ENCODE measurements at places on chromosomes 5 and 9. TPM values are rescaled to one million over a fixed set of nuclear protein-coding genes. Genes with fewer than 3 reads are reported as not detected.

DNA sequence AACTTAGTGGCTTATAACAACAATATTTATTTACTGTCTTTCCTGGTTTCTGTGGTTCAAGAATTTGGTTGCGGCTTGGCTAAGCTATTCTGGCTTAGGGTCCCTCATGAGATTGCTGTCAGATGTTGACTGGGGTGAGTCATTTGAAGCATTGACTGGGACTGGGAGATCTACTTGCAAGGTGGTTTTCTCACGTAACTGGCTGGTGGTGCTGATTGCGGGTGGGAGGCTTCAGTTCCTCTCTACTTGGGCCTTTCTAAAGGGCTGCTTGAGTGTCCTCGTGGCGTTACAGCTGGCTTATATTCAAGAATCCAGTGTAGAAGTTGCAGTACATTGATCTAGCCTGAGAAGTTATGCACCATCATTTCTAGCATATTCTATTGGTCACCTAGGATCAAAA, 218.5 kb upstream of the ELAVL2 start:
- DNase-seq: no peak

DNA sequence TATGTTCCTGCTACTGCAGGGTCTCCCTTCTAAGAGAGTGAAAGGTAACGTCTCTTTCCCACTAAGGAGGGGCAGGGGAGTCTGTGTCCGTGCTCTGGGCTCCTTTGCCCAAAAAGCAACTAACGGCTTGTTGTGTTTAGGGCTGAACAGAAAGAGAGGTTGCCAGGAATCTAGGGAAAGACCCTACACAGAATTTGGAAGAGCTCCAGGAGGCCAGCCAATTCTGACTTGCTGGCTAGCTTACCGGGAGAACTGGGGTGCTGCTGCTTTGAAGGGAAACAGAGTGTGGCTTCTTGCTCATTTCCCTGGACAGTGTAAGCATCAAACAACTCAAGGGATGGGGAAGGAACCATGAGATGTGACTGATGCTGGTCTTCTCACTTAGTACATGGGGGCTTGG, 176.1 kb downstream of the GADD45G start:
- peak; percentile 4 for DNase-seq

DNA sequence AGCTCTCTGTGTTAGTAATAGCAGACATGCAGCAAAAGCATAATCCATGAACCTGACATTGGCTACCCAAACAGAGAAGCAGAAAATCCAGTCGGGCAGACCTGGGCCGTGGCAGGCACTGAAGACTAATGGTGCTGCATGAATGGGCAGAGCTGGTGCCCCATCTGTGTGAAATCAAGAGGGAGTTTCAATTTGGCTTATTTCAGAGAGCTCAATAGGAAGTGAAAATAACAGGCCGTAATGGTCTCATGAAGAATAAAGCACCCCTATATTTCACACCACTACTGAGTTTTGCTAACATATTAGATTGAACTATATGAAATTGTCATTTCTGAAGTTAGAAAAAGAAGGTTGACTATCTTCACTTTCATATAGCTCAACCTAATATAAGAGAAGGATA, 149.7 kb downstream of the ENC1 start:
- no peak for DNase-seq

- DNase-seq: no peak
Observed at GRCh38 chr5:14935341-14935740, 63.8 kb upstream of the ANKH start.

- no peak for DNase-seq
Observed at GRCh38 chr9:87548159-87548558, 50.5 kb downstream of the DAPK1 start.

- no peak for DNase-seq
Observed at GRCh38 chr5:67954351-67954750, 261.2 kb upstream of the PIK3R1 start.

DNA sequence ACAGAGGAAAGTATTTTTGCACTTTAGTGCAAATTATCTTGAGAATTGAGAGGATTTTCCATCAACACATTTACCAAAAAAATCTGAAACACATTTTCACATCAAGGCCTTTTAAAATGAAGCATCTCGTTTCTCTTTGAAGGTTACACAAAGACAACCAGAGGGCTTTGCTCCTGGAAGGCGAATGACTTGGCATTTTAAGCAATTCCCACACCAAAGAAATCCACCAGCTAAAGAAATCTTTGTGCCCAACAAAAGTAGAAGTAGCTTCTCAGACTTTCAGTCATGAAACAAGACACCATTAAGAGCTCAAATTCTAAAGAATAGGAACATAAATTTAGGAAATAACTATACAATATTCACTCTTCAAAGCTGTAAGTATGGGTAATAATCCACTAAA, 59.9 kb downstream of the HABP4 start:
- DNase-seq: no peak

DNA sequence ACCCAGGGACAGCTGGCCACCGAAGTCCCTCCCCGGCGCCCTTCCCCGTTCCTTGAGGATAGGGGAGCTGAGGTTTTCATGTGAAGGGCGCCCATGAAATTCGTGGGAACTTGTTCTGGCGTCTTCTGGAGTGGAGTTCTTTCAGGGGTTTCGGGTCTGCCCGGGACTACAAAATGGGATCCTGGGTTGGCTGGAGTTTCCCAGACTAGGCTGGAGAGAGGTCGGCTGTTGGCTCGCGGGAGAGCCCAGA, 3.6 kb upstream of the RGMB start:
- no peak for DNase-seq

- no peak for DNase-seq
Observed at GRCh38 chr5:85268194-85268593, 883.5 kb upstream of the EDIL3 start.

GRCh38 chr5:159601216-159601615, 270.9 kb upstream of the IL12B start:
- no peak for DNase-seq

- no peak for DNase-seq
Observed at GRCh38 chr9:69937360-69937759, 106.3 kb upstream of the MAMDC2 start.

DNA sequence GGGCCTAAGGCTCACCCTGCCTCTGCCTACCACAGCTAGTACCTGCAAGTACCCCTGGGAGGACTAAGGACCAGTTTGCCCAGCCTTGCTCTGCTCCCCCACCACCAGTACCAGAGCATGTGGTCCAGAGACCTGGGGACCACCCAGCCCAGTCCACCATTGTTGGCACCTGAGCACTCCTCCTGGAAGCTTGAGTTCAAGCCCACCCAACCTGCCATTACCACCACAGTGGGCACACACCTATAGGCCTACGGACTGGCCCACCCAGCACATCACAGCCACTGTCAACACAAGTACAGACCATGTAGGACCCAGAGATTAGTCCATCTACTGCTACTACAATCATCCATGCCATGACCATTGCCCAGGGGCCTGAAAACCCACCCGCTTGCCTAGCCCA, 30.8 kb upstream of the SH3TC2 start:
- no peak for DNase-seq

GRCh38 chr9:93976973-93977372, 21.8 kb upstream of the BARX1 start:
- no peak for DNase-seq

DNA sequence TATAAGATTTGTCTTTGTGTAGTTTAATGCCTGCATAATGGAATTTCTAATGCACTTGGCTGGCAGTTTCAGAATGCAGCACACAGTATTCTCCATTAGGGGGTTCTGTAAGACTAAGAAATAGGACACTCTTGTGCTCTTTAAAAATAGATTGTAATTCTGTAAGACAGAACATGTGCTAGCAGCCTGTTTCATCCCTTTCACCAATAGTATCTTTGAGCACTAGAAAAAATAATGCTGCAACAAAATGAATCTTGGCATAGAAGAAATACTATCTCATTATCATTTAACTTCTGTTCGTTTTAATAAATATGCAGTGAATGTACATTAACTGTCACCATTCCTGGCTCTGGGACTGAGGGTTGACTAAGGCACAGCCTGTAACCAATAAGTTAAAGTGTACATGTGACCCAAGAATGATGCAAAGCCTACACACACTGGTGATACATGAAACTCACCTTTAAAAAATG, 23.8 kb upstream of the ZNF622 start:
- DNase-seq: no peak

DNA sequence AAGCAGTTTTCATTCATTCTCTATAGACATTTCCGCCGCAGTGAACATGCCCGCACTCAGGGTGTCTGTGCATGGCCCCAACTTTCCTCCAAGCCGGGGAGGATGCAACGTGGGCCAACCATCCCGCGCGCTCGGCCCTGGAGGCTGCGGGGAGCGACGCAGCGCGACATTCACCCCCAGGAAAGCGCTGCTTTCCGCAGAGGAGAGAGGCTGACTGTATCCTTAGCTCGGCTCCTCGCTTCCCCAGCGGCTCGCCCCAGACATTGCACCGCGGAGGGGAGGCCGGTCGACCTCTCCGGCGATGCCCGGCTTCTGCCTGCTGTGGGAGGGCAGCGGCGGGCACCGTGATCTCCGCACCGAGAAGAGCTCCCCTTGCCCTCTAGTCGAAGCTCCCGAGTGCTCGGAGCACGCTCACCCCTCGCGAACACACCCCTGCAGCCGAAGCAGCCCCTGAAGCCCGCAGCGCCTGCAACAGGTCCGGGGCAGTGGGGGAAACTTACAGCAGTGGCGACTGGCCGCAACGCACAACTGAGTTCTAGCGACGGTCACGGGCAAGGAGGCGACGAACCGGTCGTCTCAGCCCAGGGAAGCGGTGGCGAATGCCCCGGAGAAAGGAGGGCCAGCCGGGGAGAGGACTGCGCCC, 600 bp downstream of the ENC1 start:
- peak; percentile 75 for DNase-seq

GRCh38 chr5:108878756-108879155, 131.1 kb downstream of the FER start:
- DNase-seq: no peak

The LNPEP gene
- polyA plus RNA-seq: 12.4 TPM

DNA sequence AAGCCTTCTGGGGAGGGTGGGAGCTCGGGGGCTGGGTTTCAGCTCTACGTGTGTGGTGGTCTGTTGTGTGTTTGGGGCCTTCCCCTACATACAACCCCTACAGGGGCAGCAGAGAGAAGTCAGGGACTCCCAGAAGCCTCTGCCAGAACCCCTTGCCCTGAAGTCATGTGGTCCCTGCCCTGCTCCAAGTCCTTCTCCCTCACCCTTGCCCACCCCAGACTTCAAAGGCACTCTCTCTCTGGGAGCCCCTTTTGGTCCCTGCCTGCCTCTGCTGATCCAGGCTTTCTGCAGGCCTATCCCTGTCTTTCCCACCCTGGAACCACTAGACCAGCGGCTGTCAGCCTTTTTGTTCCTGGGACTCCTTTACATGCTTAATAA, 61.1 kb upstream of the PSD2 start:
- DNase-seq: no peak

GRCh38 chr5:123365156-123365555, 58.0 kb downstream of the CEP120 start:
- DNase-seq: no peak

GRCh38 chr9:13862654-13863053, 451.3 kb downstream of the NFIB start:
- DNase-seq: no peak

DNA sequence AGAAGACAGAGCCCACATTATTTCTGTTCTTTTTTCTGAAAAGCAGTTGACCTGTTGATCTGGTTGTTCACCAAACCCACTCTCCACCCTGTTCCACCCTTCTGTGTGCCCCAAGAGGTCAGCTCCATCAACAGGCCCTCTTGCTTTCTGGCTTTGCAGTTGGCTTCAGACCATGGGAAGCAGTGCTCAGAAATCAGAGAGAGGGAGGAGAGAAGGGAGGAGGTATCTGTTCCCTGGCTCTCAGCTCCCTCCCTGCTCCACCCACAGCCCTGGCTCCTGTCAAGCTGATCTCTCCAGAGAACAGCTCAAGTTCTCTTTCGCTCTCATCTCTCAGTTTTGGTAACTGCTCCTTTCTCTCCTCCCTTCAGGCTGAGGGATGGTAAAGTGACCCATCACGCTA, 144.2 kb upstream of the RAI14 start:
- DNase-seq: no peak

DNA sequence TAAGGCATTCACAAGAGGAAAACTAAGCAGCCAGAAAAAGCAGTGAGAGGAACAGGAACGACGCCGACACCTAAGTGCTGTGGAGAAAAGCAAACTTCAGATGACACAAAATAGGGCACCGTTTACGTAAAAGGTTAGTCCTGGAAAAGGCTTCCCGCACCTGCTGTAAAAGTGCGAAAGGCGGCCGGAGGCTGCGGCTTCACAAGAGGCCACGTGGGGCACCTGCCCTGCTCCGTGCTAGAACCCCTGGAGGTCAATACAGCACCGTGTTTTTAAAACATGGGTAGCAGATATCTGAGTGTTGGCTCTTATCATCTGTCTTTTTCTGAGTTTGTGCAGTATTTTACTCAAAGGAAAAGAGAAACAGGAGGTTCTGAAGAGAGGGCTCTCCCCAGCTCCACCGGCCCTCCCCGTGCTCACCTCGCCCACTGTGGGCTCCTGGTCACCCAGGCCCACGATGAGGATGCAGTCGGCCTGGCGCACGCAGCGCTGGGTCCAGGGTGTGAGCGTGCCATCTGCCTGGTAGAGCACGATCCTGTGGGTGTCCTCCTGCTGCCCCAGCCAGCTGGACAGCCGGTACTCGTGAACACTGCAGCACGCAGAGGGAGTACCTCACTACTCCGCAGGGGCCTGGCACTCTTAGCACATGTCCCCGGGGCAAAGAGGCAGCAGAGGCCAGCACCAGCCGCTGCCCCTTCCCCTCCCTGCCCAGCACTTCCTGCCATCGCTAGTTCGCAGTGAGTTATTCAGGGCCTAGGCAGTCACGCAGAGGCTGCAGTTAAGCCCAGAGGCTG, 21.0 kb upstream of the NSMF start:
- DNase-seq: no peak

The CD72 gene
- polyA plus RNA-seq: 0.68 TPM

- DNase-seq: no peak
Observed at GRCh38 chr5:179231309-179231708, 114.0 kb downstream of the ADAMTS2 start.

DNA sequence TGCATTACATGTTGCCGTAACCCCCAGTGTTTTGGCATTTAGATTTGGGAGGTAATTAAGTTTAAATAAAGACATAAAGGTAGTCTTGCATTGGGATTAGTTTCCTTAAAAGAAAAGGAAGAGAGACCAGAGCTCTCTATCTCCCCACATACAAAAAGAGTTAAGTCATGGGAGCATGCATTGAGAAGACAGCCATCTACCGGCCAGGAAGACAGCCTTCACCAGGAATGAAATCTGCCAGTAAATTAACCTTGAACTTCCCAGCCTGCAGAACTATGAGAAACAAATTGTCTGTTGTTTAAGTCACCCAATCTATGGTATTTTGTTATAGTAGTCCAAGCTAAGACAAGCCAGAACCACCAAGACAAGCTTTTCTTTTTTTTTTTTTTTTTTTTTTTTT, 567.0 kb upstream of the CDH18 start:
- DNase-seq: no peak

The STPG3 gene
- 0.08 TPM for polyA plus RNA-seq

The RAB24 gene
- 29.4 TPM for polyA plus RNA-seq

GRCh38 chr9:12771891-12772290, 2.9 kb upstream of the LURAP1L start:
- no peak for DNase-seq

The OSMR gene
- 3.3 TPM for polyA plus RNA-seq
